ENCODE measurements at places on chromosomes 11 and 22. TPM values are rescaled to one million over a fixed set of nuclear protein-coding genes. Genes with fewer than 3 reads are reported as not detected.

DNA sequence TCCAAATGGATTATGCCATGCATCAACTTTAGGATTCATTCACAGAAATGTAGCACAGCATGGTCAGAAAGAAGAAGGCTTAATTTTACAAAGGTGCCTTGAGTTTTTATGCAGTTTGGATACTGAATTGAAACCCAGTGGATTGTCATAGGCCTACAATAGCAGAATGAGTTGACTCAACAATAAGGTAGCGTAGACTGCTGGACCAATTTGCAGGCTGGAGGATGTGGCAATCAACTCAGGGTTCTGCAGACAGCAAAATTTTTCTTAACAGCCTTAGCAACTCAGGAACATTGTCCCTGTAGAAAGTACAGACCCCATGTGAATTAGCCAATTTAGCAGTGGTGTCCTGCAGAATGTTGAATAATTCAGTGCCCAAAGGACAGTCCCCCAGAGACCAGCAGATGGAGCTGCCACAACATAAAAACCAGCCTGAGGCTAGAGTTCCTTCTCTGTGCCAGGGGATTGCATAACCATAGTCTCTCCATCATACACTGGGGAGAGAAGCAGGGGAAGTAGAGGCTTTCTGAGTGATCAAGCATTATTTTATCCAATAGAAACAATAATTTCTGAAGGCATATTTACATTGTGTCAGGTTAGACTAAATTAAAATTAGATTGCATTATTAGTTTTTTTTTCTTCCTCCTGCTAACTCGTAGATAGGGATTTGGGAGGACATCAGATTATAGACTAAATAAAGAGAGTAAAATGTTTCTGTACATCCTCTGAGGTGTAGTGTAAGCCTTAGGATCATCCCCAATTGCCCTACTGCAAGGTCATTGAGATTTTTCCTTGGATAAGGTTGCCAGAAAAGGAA lies 20.3 kb upstream of the MRPL17 start:
- no peak for DNase-seq

- no peak for DNase-seq
Observed at GRCh38 chr11:123386796-123387510, 43.1 kb upstream of the GRAMD1B start.

DNA sequence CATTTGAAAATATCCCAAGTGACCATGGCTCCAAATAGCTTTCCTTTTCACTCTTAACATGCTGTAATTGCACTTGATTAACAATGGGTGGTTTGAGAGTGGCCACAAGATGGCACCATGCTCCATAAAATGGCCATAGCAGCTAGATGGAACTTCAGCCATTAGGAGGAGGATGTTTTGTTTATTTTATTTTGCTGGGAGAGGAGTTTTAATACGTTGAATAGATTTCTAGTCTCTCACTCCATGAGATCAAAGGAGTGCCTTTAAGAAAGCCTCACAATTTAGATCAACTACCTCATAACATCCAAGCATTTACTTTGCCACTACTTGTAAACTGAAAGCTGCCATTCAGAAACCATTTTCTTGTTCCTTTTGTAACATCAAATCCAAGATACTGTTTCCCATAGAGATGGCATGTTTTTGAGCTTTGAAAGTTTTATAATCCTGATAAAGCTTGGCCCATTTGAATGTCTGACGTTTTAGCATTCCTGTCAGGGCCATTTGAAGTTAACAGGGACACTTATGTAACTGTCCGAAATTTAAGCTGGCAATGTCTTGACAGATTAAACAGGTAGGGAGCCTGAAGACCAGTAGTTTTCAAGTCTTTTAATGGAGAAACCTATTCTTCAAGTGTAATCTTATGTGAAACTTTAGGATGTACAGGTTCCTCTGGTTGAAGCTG lies 4.7 kb downstream of the FEN1 start:
- peak; percentile 96 for DNase-seq

DNA sequence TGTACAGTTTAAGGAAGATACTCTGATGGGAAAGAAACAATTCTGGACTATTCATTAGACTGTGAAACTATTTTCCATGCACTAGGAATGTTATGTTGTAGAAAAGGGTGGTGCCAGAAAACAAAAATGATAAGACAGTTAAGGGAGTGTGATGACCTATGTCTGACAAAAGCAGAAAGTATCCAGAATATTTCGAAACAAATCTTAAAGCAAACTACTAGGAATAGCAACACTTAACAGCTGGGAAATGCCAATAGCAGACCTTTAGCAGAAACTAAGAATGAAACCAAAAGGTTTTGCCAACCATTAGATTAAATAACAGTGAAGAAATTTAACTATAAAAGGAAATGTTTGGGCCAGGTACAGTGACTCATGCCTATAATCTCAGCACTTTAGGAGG lies 3.3 kb upstream of the ARHGAP20 start:
- peak; percentile 87 for DNase-seq

DNA sequence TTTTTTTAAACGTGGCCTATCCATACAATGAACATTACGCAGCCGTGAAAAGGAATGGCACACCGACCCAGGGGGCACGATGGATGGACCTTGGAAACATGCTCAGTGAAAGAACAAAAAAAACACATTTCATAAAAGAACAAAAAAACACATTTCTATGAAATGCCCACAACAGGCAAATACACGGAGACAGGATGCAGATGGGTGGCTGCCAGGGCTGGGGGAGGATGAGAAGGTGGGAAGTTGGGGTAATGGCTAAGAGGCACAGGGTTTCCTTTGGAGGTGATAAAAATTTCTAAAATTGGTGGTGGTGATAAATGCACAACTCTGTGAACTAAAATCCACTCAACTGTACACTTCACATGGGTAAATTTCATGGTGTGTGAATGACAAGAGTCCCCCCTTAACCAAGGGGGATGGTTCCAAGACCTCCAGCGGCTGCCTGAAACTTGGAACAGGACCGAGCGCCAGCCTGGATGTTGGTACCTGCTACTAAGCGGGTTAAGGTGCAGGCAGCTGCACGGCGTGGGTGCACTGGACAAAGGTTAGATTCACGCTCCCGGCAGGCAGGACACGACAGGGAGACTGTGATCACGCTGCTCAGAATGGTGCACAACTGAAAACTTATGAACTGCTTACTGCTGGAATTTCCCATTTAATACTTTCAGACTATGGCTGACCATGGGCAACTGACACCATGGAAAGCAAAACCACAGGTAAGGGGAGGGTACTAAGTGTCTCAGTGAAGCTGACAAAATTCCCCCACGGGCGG lies 16.5 kb downstream of the BRD1 start:
- DNase-seq = no peak

DNA sequence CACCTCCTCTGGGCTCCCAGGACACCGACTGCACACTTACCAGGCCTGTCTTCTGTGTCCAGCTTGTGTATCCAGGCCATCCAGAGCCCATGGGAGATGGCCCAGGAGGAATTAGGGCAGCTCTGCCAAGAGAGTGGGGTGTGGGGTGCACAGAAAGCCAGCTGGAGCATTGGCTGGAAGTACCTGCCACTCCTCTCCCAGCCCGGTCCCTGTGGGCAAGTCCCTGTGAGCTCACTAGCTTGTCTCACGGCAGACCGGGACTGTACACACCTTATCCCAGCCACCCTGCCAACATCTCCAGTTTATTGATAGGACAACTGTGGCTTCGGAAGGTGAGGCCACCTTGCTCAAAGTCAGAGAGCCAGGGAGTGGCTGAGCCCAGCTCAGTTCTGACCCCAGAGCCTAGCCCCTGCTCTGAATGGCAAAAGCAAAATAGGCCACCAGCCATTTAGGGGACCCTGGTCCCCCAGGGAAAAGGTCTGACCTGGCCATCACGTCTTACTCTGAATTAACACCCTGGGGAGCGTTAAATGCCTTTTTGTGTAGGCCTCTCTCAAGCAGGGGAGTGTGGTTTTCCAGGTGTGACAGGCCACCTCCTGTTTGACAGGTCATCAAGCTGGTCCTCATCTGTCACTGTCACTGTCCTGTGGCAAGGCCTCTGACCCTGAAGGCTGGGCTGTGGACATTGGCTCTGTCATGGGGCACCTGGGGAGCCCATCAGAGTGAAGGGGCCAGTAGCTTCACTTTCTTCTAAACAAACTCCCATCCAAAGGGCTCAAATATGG lies 15.1 kb downstream of the UQCR10 start:
- peak; percentile 76 for DNase-seq

GRCh38 chr11:125724125-125724524 lies 22.0 kb upstream of the PATE1 start:
- peak; percentile 29 for DNase-seq

- no peak for DNase-seq
Observed at GRCh38 chr22:26558248-26558895, 31.6 kb downstream of the TPST2 start.

DNA sequence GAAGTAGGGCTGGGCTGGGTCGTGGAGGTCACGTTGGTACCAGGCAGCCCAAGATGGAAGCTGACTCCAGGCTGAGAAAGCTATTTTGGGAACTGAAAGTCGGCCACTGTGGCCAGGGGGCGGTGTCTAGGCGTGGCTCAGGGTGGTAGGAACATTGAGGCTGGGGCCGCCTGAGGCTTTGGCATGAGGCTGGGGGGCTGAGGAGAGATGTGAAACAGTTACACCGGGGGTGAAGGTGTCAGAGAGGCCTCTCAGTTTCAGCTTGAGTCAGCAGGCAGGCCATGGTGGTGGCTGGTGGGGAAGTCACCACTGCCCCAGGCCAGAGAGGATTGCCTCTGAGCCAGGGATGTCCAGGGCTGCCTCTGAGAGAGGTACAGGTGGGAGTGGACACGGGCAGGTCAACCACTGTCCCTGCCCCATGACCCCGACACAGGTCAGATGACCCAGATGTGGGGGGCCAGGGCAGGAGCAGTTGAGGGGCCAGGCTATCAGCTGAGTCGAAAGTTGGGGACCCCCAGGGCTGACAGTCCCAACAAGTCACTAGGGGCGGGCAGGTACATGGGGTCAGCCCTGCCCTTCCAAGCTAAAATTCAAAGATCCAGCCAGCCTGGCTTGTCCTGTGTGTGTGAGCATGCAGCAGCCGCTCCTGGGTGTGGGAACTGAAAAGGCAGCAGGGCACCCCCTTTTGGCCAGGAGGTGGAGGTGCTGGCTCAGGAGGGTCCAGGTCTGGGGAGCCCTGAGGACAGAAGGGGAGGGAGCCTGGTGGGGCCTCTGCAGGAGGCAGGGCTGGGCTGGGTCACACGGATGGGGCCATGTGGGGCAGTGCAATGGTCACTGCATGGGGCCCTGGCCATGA lies 7.2 kb downstream of the KCNK7 start:
- peak; percentile 96 for DNase-seq

GRCh38 chr11:104573441-104573990 lies 324.7 kb downstream of the CASP12 start:
- DNase-seq = no peak

- no peak for DNase-seq
Observed at GRCh38 chr22:46490538-46490937, 46.9 kb downstream of the CELSR1 start.

GRCh38 chr11:114606003-114606801 lies 10.6 kb upstream of the NXPE4 start:
- no peak for DNase-seq

DNA sequence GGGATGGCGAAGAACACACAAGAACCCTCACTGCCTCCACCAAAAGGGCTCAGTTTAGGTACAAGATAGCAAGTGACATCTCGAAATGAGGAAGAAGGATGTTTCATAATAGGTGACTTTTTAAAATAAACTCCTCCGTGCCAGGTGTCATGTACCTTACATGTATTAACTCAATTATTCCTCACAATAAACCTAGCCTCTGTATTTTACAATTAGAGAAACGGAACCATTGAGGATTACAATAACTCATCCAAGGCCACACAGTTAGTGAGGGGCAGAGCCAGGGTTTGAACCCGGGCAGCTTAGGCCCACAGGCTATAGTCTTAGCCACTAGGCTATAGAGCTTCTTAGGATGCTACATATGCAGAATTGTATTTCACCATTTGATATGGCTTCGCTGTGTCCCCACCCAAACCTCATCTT lies 965 bp upstream of the PAMR1 start:
- no peak for DNase-seq

- DNase-seq = no peak
Observed at GRCh38 chr11:128389461-128389976, 197.8 kb downstream of the ETS1 start.

GRCh38 chr11:74749127-74749964 lies 697 bp downstream of the RNF169 start:
- DNase-seq = peak; percentile 96

DNA sequence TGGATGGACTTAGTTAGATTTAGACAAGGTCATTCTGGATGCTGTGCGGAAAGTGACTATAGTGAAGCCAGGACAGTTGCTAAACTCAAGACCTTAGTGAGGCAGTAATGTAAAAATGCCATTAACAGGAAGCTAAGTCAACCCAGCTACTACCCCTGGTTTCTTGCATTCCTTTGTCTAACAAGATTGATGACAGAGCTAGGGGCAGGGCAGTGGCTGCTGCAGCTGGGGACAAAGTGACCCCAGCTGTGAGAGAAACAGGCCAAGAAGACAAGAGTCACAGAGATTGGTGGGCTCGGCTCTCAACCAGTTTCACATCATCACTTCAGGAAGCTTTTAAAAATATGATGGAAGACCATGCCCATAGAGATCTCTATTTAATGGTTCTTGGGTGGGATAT lies 110.4 kb upstream of the POU2AF2 start:
- no peak for DNase-seq

GRCh38 chr11:57588046-57588710 lies 9.3 kb upstream of the SERPING1 start:
- no peak for DNase-seq

DNA sequence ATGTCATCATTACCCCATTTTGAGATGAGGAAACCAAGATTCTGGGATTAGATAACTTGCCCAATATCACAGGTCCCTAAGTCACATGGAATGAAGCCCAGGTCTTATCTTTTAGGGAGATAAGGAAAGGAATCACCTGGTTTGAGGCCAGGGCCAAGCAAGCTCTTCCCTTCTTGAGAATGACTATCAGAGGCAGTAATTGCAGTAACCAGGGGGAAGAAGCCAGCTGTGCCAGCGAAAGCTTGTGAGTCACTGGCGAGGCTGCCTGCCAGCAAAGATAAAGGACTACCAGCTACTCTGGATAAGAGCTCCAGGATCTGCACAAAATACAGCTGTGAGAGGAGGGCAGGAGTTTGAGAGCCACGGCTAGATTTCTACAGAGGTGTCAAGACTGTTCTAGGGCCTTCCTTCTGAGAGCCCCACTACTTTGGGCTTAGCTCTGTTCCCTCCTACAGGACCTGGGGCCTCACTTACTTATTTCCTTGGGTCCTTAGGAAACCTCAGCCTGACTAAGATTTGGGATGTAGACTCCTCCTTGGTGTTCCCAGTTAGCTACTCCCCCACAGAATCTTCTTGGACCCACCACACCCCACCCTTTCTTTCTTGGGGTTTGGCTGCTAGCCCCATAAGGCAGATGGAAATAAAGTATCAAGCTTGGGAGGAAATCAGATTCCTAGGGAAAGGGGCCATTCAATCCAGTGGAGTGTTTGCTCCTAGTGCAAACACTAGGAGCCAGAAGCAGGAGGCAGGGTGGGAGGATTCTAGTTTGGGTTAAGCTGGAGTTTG lies 9.7 kb upstream of the CCKBR start:
- DNase-seq = peak; percentile 96

Gene ARHGAP20
- total RNA-seq = 3.5 TPM

Gene TST
- total RNA-seq = 63.3 TPM

Gene RGL4
- not detected for total RNA-seq

Gene CDK2AP2
- total RNA-seq = 10.3 TPM

Gene DEPDC7
- 13.3 TPM for total RNA-seq

Gene DEUP1
- under 0.01 TPM for total RNA-seq

Gene PATE2
- total RNA-seq = 0.36 TPM

Gene RASL10A
- not detected for total RNA-seq

Gene CNGA4
- total RNA-seq = under 0.01 TPM

Gene TEX12
- 0.59 TPM for total RNA-seq

Gene NXPE4
- total RNA-seq = not detected
